ENCODE measurements at places on chromosomes 16 and 17.
A peak's percentile ranks its signal among the peaks of the same experiment; 100 is the strongest.

- DNase-seq = no peak
Measured at GRCh38 chr17:74761419-74761818, 13.0 kb downstream of the NHERF1 start.

GRCh38 chr16:2530629-2531318 is 434 bp downstream of the CEMP1 start:
- no peak for DNase-seq

- DNase-seq = no peak
Measured at GRCh38 chr16:27775254-27775653, 225.3 kb downstream of the KATNIP start.

DNA sequence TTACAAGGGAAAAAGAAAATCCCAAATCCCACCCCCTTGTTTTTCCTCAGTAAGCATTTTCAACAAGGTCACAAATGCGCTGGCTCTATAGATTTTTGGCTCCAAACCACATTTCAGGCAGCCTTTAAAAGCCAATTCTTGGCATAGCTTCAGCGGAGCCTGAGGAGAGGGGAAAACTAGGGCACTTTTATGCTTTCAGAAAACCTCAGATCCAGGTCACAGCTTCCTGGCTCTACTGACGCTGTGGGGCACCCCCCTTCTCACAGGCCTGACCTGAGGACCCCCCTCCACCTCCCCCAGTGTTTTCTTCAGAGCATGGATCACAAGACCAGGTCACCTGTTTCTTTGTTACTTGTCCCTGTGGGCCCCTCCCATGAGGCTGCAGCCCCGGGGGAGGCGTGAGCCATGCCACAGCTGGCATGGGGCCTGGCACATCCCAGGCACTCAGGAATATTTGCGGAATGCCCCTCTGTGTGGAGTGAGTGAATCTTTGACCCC is 30.1 kb upstream of the MTSS2 start:
- no peak for DNase-seq

DNA sequence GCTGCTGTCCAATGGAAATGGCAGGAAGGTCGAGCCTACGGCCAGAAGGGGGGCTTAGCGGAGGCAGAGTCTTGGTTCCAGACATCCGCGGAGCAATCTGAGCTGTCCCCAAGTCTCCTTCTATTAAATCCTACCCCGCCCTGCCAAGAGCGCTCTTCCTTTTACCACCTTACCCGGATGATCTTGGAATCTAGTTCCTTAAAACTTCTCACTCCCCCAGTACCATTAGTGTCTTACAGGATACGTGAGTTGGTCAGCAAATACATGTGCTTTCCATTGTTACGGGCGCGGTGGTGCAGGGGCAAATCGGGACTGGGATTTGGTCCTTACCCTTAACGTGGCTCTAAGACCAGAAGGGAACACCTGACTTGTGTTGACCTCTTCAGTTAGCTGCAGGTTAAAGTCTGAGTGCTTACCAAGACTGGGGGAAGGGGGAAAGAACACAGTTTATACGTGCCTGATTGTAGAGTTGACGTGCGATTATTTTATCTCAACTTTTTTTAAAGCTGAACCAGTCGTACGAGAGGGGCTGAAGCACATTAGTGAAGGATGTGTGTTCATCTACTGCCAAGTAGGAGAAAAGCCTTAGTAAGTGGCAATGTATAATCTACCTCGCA is 495 bp downstream of the TXNDC17 start:
- no peak for DNase-seq

DNA sequence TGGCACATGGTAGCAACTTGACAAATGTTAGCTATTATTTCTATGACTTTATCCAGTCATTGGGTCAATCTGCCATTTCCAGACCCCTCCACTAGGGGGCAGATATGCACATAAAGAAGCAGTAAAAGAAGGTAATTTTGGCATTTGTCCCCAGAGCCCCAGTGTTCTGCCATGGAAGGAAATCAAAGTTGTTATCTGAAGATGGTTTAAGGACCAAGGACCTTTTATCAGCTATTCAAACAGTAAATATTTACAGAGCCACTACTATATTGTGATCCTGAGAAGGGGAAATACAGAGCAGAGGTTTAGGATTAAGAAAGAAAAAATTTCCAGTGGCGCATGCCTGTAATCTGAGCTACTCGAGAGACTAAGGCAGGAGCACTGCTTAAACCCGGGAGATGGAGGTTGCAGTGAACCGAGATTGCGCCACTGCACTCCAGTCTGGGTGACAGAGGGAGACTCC is 20.0 kb downstream of the TRAF4 start:
- peak; percentile 66 for DNase-seq

DNA sequence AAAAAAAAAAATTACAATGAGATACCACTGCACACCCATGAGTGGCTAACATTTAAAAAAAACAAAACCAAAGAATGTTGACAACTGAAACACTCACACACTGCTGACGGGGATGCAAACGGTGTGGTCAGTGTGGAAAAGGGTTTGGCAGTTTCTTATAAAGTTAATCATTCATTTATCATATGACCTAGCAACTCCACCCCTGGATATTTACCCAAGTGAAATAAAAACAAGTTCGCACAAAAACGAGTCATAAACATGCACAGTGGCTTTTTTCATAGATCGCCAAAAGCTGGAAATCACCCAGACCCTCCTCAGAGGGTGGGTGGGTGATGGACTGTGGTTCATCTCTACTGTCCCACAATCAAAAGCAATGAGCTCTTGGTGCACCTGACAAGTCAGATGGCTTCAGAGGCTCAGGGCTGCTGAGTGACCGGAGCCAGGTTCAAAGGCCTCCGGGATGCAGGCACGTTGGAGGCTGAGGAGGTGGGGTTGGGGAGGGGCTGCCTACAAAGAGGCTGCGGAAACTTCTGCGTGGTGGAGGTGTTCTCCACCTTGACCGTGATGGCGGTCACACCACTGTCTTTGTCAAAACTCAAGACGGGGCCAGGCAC is 14.2 kb downstream of the RAB40B start:
- DNase-seq = no peak

DNA sequence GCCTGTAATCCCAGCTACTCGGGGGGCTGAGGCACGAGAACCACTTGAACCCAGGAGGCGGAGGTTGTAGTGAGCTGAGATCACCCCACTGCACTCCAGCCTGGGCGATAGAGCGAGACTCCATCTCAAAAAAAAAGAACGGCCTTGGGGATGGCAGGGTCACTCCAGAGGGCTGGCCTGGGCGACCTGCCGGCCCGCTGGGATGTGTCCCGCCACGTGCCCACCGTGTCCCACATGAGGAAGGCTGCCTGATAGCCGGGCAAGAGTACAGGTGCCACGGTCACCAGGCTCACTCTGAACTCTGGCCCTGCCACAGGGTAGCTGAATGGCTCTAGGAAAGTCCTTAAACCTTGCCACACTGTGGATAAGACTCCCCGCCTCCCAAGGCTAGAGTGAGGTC is 67.5 kb downstream of the COG7 start:
- no peak for DNase-seq

DNA sequence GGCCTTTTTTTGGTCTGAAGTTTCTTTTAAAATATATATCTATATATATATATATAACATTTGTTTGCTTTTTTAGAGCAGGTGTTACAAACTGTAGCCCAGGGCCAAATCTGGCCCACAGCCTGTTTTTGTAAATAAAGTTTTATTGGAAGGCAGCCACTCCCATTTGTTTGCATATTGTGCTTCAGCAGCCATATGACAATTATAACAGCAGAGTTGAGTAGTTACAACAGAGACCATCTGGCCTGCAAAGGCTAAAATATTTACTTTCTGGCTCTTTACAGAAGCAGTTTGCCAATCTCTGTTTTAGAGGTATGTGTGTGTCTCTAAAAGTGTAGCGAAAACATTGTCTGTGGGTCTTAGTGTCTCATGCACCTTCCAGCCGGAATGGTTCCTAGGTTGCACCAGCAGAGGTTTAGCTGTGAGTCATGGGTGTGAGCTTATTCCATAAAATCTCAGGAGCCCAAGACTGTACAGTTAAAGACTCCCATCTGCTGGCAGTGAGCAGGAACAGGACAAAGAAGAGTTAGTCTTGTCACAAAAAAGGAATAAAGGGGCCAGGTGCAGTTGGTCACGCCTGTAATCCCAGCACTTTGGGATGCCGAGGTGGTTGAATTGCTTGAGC is 23.8 kb downstream of the LCMT1 start:
- no peak for DNase-seq
